Nephron progenitor cell (in vitro differentiated cells): ENCODE measurements at places on chromosomes 2 and 18.
A peak's percentile ranks its signal among the peaks of the same experiment; 100 is the strongest.

- no peak for DNase-seq
Observed at GRCh38 chr18:35811896-35812295, 160.6 kb upstream of the RMP24 start.

GRCh38 chr18:24031916-24032315 is 17.4 kb downstream of the TTC39C start:
- no peak for DNase-seq

DNA sequence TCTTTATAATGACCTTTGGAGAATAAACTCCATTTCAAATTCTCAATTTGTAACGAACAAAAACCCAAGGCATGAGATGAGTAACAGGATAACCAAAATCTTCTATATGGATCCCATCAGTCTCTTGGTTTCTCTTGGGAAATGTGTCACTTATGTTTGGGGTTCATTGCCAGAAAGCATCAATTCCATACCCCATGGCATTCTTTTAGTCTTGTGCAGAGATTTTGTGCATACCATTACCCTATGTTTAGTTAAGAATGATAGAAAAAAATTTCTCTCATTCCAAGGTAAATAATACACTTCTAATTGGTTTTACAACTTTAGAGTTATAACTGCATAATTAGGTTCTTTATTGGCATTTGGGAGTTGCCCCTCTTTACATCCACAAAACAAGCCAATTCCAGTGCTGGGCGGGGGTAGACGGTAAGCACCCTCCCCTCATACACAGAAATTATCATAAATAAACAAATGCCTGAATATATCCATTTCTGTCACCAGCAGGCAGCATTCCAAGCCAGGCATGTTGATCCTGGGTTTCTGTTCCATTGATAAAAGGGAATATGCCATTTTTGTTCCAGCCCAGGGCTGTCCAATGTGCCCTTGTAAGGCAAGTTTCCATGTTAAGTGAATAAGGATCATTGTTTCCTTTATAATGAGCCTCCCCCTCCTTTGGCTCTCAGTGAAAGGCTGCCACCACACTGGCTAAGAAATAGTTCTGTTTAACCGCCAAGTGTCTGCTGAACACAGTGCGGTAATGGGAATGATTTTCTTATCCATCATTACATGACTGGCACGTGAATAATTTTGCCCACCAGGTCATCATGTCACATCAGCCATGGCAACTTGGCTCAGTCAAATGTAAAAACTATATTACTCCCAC is 680.1 kb upstream of the ZEB2 start:
- no peak for DNase-seq

DNA sequence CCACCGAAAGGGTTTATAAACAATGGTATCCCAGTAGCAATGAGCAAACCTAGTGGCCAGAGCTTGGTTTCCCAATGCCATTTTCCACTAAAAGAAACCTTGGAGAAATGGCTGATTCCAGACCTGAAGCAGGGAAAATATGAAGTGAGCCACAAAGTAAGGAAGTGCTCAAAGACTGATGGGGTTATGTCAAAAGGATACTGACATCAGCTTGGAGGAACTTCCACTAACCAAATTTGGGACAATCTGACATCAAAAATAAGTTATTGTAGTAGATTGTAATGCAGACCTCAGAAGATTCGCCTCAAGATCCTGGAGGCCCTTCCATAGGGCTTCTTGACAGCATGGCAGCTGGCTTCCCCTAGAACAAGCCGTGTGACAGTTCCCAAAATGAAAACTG is 79.4 kb upstream of the SP3 start:
- no peak for DNase-seq

DNA sequence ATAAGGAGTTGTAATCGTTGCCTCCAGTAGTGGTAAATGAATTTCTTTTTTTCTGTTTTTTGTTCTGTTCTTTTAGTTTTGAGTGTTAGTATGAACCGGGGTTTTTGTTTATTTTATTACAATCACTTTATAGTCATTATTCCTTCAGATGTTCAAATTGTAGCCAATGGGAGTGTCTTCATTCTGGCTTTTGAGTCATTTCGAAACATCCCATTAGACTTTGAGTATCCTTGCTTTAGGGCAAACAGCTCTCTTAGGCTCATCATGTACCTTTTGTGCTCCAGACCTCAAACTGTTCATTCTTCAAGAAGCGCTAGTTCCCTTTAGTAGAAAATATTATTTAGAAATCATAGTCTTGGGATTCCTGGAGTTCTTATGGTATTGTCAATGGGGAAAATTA is 54.2 kb upstream of the PAX3 start:
- DNase-seq: no peak

DNA sequence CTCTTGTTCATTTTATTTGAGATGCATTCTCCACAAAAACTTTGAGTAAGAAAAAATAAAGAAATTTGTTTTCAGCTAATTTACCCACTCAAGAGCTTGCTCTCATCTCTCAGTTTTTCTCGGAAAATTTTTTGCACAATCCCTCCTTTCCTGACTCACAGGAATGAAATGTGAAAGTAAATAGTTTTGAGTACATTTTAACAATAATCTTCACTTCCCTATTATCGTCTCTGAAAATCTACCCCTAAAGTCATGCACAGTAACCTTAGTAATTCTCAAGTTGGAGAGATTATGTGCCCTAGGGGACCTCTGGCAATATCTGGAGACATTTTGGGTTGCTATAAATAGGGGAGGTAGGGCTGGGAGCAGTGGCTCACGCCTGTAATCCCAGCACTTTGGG is 2.6 kb downstream of the CYB5A start:
- no peak for DNase-seq

DNA sequence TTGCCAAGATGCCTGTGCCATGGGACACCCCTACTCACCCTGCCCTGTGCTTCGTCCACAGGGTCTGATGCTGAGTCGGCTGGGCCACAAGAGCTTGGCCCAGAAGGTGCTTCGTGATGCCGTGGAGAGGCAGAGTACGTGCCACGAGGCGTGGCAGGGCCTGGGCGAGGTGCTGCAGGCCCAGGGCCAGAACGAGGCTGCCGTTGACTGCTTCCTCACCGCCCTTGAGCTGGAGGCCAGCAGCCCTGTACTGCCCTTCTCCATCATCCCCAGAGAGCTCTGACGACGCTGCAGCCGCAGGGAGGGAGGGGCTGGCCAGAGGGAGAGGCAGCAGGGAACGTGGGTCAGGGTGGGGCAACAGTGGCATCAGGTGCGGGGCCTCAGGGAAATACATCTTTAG is 81.5 kb downstream of the STPG4 start:
- no peak for DNase-seq

DNA sequence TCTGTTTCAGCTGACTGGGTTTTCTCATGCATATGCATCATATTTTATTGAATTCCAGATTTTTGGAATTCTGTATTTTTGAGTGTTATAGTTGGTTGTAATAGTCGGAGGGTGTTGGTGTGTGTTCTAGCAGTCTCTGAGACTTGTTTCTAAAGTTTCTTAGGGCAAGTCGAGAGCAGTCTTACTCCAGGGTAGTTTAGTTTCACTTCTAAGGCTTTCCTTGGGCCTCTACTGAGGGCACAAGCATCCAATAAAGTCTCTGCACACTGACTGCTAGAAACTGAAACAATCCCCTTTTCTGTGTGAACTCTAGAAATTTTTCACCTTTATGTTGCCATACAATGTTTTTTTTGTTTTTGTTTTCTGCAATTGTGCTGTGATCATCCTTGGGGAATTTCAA is 663.7 kb upstream of the LRATD1 start:
- DNase-seq: no peak

DNA sequence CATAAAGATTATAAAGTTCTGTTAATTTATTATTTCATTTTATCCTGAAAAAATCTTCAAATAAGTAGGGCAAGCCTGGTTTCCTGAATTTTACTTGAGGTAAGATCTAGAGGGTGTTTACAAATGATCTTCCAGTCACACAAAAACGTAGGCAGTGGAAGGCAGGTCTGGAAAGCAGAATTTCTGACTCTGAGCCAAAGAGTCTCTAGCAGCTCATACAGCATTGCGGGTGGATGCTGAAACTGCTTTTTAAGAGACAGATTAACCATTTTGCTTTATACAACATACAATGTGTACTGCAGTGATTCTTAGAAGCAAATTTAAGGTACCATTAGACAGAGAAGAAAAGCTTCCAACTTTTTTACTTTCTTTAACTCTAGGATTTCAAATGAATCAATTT is 117.0 kb downstream of the FTCDNL1 start:
- DNase-seq: no peak

DNA sequence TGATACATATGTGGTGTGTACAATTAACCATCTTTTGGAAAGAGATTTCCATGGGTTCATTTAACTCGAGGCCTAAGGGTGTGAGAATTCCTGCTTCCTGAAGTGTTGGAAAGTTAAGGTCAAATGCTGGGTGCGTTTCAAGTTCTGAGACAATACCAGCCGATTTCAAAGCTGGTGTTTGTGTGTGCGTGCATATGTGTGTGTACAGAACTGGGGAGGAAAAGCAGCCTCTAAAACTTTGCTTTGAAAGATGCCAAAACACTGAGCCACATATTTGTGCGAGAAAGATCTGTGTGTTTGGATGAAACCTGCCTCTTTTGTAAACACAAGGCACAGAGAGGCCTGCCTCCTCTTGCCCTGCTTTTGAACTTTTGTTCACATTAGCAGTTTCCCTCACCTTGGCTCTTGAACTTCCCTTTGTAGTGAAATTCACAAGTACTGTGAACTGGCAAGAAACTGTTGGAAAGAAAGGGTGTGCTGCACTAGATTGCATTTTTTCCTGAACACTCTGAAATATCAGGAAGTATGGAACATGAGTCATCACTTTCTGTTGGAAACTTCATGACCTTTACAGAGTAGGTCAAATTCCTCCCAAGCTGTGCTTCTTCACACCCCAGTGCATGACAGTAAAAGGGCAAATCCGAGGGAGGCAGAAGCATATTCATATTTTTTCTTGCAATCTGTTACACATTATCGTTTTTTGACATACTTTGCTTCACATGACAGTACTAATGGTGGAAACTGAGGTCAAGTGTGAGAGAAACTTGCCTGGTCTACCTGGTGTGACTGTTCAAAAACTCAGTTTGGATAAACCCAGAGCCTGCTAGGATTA is 20.0 kb upstream of the CAVIN2 start:
- no peak for DNase-seq

- DNase-seq: no peak
Observed at GRCh38 chr2:12728221-12728777, 11.6 kb downstream of the TRIB2 start.

DNA sequence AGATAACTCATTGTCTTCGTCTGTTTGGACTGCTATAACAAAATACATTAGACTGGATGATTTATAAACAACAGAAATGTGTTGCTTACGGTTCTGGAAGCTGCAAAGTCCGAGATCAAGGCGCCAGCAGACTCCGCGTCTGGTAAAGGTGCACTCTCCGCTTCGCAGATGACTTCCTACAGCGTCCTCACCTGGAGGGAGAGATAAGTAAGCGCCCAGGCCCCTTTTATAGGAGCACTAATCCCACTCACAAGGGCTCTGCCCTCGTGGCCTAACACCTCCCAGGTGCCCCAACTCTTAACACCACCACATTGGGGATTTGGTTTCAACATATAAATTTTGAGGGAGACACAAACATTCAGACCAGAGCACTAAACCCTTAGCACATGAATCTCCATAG is 51.3 kb downstream of the SERTAD2 start:
- no peak for DNase-seq

DNA sequence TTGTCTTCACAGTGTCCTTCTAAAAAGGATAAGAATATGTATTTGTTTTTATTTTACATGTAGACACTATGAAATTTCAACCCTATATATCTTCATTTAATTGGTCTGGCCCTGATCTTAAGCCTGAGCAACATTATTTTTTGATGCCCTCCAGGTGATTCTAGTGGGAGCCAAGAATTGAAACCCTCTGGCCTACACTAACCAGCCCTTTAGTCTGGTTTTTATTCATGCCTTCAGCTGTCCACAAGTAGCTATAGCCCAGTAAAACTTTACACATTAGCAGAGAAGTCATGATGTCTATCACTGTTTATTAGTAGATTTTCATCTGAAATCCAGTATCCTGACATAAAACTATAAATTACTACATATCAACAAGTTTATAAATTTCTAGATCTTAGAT is 52.7 kb upstream of the UBXN4 start:
- no peak for DNase-seq

DNA sequence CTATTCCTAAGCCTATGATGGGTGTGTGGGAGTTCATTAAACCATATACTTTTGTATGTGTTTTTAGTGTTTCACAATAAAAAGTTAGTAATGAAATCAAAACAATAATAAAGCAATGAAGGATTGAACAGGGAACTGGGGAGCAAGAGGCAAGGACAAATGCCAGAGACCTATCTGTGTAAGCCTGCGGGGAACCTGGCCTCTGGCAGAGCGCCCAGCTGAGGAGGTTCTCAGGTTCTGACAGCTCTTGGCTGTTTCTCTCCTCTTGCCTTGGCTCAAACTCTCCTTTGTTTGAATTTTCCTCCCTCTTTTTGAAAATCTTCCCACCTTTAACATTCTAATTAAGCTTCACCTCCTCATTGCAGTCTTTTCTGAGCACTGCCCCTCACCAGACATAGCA is 200.0 kb upstream of the NCKAP5 start:
- no peak for DNase-seq

DNA sequence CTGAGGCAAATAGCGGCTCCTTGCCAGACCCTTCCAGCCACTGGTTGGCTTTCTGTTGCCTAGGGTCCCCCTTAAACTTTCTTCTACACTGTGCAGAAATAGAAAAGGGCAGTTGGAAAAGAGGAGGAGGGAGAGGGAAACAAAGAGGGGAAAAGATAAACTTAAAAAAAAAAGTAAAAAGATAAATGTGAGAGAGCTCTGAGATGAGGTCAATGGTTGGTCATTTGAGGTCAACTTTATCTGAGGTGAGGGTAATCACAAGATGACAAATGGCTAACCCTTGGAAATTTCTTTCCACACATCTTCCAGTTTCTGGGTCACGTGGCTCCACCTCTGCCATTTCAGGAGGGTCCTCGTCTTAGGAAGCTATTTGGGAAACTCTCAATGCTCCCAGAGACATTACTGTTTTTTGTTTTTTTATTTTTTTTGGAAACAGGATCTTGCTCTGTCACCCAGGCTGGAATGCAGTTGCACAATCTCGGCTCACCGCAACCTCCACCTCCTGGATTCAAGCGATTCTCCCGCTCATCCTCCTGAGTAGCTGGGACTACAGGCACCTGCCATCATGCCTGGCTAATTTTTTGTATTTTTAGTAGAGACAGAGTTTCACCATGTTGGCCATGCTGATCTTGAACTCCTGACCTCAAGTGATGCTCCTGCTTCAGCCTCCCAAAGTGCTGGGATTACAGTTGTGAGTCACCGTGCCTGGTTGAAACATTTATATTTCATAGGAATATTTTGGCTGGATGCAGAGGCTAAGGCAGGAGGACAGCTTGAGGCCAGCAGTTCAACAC is 199.9 kb downstream of the TGIF1 start:
- no peak for DNase-seq

GRCh38 chr2:231467613-231468530 is 3.6 kb upstream of the NCL start:
- no peak for DNase-seq

GRCh38 chr2:25131567-25132298 is 36.6 kb downstream of the POMC start:
- peak; percentile 48 for DNase-seq
